ENCODE measurements at places on chromosomes 6 and 20.

GRCh38 chr20:25005661-25006060 lies 13.1 kb upstream of the APMAP start:
- no peak for DNase-seq

- DNase-seq, result peak; percentile 50
Measured at GRCh38 chr6:157823001-157823527, at the start of gene SNX9. Gene SNX9 (plus strand): TSS chr6:157823246. CDS start chr6:157823435, 189 bp downstream.

DNA sequence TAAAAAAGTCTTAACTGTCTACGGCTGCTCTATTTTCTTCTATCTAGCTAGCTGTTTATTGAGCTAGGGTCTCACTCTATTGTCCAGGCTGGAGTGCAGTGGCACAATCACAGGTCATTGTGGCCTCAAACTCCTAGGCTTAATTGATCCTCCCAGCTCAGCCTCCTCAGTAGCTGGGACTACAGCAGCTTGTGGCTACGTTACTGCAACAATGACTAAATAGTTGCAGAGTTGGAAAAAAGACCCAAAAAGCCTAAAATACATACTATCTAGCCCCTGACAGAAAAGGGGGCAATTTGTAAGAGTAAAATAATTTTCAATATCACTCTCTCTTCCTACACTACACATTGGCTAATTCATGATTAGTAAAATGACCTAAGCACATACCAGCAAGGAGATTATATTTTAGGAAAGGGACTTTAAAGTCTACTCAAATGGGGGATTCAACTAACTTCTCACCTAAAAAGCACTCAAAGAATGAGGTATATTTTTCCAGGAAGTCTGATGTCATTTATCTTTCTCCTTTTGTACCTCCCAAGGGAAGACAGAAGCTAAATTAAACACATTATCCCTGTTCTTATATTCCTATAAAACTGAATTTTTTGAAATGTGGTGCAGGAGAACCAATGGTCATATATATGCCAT lies 82.8 kb downstream of the ZMYND8 start:
- no peak for DNase-seq

DNA sequence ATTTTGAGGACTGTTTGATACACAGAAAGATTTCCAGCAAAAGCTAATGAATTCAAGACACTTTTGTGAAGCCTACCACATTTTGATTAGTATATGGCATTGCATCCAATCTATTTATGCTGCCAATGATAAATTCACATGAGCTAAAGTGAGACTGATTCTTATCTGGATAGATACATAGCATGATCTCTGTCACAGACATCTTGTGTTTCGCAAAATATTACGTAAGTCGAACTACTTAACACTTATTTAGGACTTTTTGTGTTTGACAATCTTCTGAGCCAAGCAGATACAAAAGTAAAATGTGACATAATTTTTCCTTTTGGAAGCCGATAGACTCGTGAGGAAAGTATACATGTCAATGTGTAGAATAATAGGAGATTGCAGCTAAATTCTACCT lies 251.6 kb downstream of the HACE1 start:
- no peak for DNase-seq

GRCh38 chr6:131960371-131961133 lies 9.4 kb upstream of the CCN2 start:
- DNase-seq, result no peak

DNA sequence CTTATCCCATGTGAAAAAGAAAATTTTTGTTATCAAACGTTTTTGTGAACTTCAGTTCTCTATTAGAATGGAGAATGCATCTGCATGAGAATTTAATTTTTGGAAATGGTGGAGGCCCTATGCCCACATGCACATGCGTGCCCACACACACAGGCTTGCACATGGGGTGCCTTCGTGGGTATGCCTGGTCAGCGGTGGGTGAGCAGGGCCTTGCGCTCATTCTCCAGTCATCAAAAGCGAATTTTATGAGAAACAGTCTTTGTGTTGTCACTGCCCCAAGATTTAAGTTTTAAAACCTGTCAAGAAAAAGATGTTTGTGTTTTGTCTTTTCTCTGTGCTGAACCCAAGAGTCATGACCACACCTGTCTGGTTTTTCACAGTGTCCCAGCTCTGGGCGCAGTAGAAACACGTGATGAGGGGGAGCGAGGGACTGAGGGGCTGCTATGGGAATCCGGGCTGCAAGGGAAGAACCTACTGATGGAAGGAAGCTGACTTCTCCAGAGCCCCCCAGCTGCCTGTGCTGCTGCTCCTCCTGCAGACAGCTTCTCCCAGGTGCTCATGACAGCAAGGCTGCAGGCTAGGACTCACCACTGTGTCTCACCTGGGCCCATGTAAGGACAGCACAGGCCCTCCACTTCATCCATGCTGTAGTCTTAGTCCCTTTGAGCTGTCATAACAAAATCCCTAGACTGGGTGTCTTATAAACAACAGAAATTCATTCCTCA lies 153.6 kb downstream of the SYCP2 start:
- DNase-seq, result no peak

- DNase-seq, result no peak
Measured at GRCh38 chr6:25866011-25866410, 8.0 kb downstream of the SLC17A3 start.

GRCh38 chr20:23634985-23635767 lies 2.6 kb downstream of the CST3 start:
- no peak for DNase-seq

- no peak for DNase-seq
Measured at GRCh38 chr6:142861711-142862110, 83.3 kb downstream of the HIVEP2 start.

GRCh38 chr6:159017757-159018559 lies 18.0 kb upstream of the RSPH3 start:
- no peak for DNase-seq

GRCh38 chr6:27575594-27576361 lies 102.9 kb upstream of the ZNF184 start:
- no peak for DNase-seq

GRCh38 chr20:50558483-50558925 lies 48.3 kb downstream of the PTPN1 start:
- no peak for DNase-seq

- DNase-seq, result no peak
Measured at GRCh38 chr6:114733596-114733995, 390.8 kb upstream of the HS3ST5 start.

- DNase-seq, result no peak
Measured at GRCh38 chr6:1865585-1865984, 255.9 kb downstream of the FOXC1 start.

DNA sequence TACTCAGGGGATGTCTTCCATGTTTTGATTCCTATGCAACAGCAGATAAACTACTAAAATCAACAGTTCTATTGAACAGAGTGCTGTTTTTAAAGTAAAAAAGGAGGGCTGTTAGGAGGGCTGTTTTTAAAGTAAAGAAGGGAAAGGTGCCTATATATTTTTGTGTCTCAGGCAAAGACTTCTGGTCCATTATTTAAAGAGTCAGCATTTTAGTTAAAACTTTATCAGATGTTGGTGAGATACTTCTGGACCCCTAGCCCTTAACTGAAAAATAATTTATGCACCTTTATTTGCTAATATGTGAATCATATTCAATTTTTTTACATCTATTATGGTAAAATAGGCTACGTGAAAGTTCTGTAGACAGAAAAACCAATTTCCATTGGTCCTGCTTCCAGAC lies 144.8 kb downstream of the MOXD1 start:
- DNase-seq, result no peak

GRCh38 chr6:158060455-158061360 lies 79.0 kb downstream of the SYNJ2 start:
- DNase-seq, result no peak

GRCh38 chr6:152184573-152184916 lies 377.1 kb downstream of the ESR1 start:
- no peak for DNase-seq

DNA sequence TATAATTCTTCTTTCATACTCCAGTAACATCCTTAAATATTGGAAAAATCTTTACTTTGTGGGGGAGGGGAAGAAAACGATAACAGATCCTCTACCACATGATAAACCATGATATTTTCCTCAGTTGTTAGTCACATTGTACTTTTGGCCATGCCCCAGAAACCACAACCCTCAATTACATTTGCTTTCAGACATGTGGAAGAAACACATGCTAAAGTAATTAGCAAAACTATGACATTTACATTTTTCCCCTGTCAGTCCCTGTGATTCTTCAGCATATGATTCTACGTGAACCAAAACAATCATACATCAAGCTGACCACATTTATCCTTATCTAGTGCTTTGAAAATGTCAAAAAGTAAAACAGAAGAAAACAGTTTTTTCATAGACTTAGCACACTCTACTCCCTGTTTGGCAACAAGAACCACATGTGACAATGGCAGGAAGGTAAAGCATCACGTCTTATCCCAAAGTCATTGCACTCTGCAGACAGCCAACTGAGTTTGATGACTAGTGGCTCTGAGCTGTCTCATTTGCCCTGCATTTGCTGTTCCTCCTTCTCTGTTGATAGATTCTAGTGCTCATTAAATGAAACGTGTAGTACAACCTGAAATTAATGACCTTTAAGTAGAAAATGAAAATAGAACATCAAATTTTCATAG lies 505.8 kb upstream of the MARCKS start:
- DNase-seq, result no peak

DNA sequence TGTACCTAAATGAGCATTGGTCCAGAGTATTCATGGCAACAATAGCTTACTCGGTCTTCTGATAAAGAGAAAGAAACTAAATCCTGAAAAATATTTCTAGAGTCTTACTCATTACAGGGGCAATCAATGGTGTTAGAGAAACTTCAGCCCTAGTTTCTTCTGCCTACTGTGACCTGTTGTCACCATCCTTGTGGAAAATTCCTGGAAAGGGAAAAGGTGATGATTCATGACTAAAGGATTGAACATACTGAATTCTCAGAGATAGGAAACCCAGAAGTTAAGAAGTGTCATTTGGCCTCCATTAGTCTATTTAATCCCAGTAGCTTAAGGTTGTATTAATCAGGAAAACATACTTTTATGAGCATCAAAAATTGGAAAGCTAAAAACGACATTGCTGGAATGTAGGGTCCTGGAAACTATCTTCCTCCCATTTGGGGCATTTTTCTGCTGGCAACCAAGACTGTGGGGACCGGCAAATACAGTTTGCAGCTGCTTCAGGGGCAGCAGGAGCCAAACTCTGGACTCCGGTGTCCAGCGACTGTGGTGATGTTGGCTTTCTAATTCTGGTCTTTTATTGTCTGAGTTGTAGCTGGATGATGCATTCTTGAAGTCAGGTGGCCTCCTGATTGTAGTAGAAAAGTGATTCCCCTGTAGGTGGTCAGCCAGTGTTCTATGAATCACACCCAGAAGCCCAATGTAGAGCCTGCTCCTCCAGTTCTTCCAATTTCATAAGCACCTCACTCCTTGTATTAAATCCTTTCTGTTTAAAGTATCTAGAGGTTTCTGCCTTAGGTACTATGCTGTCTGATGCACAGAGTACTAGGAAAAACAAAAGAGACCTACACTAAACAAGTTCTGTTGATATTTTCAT lies 67.6 kb downstream of the LCA5 start:
- DNase-seq, result no peak

Measured in activated T-cell treated with anti-CD3 and anti-CD28 coated beads for 24 hours (primary cell).